ENCODE measurements at places on chromosomes 4 and X.
A peak's percentile ranks its signal among the peaks of the same experiment; 100 is the strongest.

DNA sequence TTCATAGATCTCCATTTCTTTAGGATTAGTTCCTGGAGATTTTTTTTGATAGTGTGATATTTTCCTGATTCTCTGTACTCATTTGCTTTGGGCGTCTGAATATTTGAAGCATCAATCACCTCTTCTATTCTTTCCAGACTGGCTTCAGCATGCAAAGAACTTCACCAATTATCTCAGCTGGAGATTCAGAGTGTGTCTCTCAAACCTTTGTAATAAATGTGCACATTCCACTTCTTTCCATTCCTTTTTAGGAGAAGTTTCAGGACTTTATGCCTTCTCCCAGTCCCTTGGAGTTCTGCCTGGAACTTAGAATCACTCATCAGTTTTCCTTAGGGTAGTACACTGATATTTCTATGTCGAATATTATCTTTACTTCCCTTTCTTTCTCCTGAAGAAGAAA is 334.8 kb downstream of the TEX13C start:
- DNase-seq, result no peak

GRCh38 chr4:14640476-14640875 is 361.8 kb upstream of the CPEB2 start:
- no peak for DNase-seq

DNA sequence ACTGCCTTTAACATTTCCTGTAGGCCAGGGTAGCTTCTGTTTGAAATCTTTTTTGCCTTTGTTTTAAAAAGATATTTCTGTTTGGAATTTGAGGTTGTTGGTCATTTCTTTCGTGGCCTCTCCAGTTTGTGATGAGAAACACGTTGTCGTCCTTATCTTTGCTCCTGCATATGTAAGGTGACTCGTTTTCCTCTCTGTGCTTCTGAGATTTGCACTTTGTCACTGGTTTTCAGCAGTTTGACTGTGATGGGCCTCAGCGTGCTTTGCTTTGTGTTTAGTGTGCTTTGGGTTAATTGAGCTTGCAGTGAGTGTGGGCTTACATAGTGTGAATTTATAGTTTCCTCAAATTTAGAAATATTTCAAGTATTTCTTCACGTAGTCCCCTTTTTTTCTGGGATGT is 81.5 kb downstream of the FAM193A start:
- no peak for DNase-seq

GRCh38 chrX:40853004-40853815 is 117.9 kb upstream of the MED14 start:
- DNase-seq, result no peak

DNA sequence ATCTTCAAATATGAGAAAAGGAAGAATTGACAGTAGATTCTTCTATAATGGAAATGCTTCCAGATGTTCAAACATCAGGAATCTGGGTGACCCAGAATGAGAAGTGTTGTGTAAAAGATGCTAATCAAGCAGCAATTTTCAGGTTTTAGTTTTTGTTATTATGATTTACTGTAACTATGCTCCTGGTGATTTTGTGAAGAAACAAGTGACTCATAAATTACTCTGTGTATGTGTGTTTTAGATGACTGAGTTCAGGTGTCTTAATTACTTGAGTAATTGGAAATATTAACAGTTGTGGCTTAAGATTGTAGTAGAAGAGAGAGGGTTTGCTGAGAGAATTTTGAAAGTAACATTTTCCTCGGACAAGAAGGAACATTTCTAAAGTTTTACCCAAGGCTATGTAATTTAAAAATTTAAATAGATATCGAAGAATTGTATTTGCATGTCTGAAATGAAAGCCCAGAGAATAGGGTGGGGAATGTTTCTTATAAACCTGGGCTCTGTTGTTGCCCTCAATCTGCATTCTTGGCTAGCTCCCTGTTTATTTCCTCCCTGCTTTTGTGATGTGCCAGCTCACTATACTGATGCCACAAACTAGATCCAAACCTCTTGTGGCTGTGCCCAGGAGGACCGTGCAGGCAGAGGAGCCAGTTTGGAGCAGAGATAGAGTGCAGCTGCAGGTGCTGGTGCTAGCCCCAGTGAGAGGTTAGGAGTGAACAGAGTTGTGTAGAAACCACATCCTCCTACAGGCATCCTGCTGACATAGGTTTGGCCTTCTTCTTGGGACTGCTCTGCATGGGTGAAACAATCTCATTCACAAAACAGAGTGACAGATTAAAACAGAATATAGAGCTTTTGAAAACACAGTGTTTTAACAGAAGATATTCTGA is 25.4 kb upstream of the TNIP3 start:
- DNase-seq, result no peak

- no peak for DNase-seq
These were observed 300.2 kb downstream of the USP46 start for GRCh38 chr4:52358883-52359321.

- no peak for DNase-seq
These were observed 10.3 kb upstream of the DUSP9 start for GRCh38 chrX:153636716-153637115.

- no peak for DNase-seq
These were observed 14.5 kb upstream of the TXLNG start for GRCh38 chrX:16771483-16772398.

- peak; percentile 9 for DNase-seq
These were observed 175.3 kb downstream of the QDPR start for GRCh38 chr4:17336524-17336961.

GRCh38 chr4:23441530-23442069 is 448.2 kb downstream of the PPARGC1A start:
- no peak for DNase-seq

- no peak for DNase-seq
These were observed 75.8 kb upstream of the PSAPL1 start for GRCh38 chr4:7510538-7510937.

DNA sequence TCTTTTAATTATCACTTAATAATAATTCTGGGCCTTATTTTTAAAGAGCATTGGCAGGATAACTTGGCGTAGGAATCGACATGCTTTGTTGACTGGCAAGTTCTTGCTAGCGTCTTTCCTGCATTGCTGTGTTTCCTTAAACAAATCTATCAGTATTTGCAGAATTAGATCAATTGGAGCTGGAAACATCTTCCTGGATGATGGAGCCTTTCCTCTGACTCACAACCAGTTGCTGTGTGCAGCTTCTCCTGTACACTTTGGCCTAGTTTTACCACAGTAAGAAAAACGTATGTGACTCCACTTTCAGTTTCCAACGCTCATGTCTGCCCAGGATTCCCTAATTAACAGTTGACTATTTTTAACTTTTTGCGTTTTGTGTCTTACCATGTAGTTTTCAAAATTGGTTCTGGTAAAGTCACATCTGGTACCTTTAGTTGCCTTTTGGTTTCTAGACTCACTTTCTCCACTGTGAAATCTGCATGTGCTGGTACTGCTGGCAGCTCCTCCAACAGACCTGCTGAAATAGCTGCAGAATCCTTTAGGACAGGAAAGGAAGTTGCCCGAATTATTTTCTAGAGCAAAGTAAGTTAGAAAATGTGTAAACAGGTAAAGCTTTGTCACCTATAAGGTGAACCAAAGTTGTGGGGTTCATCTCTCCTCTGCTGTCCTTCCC is 553.2 kb upstream of the FAT1 start:
- no peak for DNase-seq

DNA sequence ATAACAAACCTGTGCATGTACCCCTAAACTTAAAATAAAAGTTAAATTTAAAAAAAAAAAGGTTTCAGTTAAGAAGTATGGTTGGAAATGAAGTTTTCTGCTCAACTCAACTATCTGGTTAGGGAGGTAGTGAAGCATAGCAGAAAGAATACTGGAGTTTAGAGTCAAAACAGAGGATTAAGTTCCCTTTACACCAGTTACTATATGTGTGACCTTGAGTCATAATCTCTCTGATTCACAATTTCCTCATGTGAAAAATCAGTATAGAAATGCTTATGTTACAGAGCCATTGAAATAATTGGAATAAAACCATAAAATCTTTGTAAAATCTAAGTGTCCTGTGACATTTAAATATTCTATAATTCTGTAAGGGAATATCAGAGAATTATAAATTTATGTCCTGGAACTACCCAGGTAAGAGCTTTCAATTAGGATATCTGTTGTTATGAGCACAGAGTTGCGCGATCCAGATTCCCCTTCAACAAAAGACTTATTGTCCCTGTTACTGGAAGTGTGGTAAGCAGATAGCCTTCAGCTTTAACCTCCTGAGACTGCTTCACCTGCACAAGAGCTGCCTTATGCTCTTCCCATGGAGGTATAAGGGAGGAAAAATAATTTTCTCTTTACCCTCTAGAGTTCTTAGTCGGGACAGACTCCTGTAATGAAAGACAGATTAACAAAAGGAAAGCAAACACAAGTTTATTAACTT is 203.8 kb upstream of the NRK start:
- DNase-seq, result no peak

Data from foreskin melanocyte (primary cell).